Kidney tubule cell (primary cell): ENCODE measurements at places on chromosomes 5 and 9.

GRCh38 chr9:110935829-110936228, 102.4 kb downstream of the LPAR1 start:
- no peak for DNase-seq

DNA sequence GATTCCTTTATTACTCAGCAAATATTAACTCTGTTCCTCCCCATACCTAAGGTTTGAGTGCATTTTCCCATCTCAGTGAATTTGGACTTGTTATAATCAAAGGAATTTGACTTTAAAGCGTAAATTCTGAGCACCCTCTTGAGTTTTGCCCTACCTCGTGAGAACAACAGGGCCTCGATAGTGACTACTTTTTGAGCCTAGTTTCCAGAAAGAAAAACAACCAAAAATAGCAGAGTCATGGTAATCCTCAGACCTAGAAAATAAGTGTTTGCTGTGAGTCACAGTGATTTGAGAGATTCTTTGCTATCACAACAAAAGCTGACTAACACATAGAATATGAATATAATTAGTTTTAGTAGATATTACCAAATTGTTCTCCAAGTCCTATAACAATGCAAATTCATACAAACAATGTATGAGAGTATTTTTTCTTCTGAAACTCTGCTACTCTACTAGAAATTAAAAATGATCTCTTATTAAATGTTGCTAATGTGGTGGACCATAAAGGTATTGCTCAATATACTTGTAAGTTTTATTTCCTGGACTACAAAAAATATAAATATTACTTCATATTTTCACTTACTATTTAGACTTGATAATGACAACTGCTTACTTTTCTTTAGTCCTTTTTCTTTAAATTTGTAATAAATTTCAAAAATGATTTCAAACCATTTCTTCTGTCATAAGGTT, 759.7 kb downstream of the BRINP1 start:
- peak; percentile 75 for DNase-seq

- DNase-seq, result no peak
Observed at GRCh38 chr5:76473661-76474060, 70.6 kb downstream of the IQGAP2 start.

DNA sequence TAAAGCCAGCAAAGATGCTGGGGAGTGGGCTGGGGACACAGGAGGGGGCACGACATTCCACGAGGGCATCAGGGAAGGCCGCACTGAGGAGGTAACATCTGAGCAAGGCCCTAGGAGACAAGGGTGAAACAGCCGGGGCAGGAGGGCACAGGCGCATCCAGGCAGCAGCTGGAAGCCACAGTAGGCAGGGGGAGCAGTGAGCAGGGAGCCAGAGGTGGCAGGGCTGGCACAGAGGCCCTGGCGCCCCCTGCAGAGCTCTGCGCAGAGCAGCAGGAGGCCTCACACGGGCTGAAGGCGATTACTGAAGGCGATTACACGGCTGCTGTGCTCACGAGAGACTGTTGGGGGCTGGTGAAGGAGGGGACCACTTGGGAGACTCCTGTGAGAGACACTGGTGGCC, 15.4 kb downstream of the LMAN2 start:
- peak; percentile 60 for DNase-seq

DNA sequence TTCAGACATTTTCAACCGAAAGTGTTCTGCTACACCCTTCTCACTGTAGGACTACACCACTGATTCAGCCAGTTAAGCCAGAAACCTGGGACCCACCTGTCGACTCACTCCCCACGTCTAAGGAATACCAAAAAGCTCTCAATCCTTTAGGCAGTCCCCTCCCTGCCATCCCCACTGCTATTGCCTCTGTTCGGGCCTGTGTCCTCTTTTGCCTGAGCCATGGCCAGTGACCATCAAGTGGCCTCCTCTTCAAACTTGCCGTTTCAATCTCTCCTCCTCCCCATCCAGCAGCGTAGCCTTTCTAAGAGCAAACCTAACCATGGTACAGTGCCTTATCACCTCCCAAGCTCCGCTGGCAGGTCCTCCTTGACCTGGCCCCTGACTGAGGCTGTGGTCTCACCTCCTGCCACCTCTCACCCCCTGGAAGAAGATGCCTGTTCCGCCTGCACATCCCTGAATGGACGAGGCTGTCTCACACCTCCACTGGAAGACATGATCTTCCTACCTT, 64.1 kb downstream of the GALNT12 start:
- DNase-seq, result no peak

GRCh38 chr5:178738520-178738919, 8.1 kb upstream of the ZNF354A start:
- no peak for DNase-seq

GRCh38 chr9:116493183-116493860, 193.8 kb upstream of the TRIM32 start:
- no peak for DNase-seq

DNA sequence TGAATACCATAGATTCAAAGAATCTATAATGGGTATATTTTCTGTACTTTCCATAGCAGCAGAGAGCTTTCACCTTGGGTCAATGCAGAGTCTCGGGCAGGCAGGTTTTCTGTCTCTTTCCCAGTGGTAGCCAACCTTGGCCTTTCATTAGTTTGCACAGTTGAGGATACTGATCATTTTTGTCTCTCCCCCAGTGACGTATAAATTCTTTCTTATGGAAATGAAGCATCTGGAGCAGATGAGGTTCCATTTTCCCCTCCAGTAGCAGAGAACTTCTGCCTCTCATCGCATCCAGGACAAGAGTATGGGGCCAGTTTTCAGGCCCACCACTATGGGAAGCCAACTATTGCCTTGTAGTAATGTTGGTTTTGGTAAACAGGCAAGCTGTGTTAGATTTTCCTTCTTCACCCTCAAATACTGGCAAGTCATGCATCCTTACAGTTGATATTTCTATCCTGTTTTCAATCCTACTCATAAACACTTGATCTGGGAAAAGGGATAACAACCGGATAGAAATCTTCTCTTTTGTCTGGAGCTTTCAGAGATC, 845.2 kb upstream of the CDH18 start:
- DNase-seq, result no peak

- DNase-seq, result no peak
Observed at GRCh38 chr9:38086496-38086895, 17.5 kb upstream of the SHB start.

DNA sequence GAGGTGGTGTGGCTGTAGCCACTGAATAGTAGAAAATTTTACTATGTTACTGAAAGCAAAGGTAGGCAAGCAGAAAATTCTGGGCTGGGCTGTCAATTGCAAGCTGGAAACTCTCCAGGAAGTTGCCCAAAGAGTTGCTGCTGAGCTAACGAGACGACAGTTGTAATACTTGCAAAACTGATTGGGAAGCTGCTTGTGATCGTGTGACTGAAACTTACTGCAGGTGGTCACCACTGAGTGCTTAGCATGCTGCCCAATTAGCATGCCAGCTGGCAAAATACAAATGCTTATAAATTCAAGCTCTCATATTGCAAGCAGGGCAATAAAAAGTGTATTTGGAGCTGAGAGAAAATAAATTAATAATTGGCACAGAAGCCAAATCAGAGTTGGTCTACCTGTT, 758.5 kb upstream of the EDIL3 start:
- DNase-seq, result no peak

GRCh38 chr9:17627641-17628040, 48.8 kb downstream of the SH3GL2 start:
- DNase-seq, result no peak

DNA sequence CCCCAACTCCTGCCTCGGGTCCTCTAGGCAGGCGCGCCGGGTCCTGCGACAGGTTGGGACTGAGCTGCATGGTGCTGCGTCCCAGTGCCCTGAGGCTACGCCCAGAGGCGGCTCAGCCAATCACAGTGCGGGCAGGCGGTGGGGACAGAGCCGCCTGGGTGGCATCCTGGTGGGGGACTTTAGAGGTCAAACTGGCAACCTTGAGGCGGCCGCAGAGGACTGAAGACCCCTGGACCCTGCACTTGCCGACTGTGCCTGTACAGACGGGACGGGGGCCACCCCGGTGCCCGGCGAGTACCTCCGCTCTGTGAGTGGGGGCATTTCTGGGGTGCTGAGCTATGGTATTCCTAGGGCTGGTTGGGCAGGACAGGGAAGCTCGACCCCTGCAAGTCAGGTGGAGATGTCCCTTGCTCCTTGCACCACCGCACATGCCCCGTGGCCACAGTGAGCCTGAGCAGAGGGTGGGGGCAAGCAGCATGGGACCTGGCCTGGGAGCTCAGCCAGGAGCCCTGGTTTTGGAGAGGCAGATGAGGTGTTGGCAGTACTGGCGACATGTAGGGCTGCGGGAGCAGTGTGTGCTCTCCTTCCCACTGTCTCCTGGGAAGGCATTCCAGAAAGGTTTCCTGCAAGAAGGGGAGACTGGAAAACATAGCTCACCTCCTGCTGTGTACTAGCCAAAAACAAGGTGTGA, 45.5 kb downstream of the CTSL start:
- no peak for DNase-seq
